Stimulated activated CD4-positive, alpha-beta T cell treated with anti-CD3 and anti-CD28 coated beads, Interleukin-4, amount 100 ng/mL, for 48 hours (primary cell): ENCODE measurements at places on chromosomes 6 and 20.

DNA sequence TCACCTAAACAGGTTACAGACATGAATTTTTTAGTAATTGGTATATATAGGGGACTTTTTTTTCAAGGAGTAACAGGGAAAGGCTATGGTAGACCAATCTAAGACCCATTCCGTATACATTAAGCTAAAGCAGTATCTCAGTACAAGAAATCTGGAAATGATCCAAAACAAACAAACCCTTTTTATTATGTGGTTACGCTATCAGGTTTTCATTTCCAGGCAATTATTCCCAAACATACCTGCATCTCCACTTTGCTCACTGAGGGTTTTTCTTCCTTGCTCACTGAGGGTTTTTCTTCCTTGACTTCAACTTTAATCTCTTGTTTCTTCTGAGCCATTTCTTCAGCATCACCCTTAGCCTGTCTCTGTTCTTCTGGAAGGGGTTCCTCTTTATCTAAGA, 107.3 kb downstream of the EPB41L2 start:
- DNase-seq, result no peak

- DNase-seq, result no peak
These were observed 47.4 kb upstream of the FOXC1 start for GRCh38 chr6:1562171-1562955.

GRCh38 chr6:25053875-25054371, 118.2 kb upstream of the RIPOR2 start:
- no peak for DNase-seq

DNA sequence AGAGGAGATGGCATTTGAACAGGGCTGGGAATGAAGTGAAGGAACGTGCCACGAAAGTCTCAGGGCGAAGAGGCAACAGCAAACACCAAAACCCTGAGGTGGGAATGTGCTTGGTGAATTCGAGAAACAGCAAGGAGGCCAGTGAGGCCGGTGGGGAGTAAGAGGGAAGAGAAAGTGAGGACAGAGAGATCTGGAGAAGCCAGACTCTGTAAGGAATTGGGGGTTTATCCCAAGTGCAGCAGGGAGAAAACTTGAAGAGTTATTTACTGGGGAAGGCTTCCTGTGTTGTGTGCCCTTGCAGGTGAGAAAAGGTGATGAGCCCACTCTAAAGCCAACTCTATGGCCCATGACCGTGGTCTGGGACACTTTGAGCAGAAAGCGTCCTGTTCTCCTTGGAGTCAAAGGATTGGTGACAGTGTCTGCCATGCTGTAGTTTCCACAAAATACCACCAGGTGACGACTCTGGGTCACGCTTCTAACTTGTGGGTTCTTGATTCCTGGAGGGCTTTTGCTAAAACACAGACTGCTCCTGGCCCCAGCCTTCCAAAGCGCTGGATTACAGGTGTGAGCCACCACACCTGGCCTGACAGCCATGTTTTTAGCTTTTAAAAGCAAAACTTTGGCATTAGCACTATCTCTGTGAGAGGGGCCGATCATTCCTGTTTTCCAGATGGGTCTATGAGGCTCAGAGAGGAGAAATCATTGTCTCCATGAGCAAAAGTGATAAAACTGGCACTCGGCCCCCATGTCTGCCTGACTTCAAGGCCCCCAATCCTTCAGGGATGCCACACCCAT, 18.0 kb upstream of the CSNK2A1 start:
- peak; percentile 28 for DNase-seq
